ENCODE measurements at places on chromosomes 3 and 15.
A peak's percentile ranks its signal among the peaks of the same experiment; 100 is the strongest.

- DNase-seq, result no peak
These were observed 13.9 kb upstream of the OR5K2 start for GRCh38 chr3:98483626-98484025.

DNA sequence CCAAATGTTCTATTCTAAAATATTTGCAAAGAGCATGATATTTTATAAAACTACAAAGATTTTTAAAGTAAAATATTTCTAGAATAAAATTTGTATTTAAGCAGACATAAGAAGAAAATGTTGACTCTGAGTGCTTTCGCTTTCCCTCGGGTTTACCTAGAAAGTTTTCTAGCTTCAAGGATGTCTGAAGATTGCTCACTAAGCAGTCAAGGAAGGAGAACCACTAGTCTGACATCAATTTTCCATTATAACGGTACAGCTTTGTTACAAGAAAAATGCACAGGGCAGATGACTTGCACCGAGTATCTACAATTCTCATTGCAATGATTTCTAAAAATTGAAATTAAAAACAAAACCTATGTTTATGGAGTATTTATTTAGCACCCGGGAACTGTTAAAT lies 14.2 kb downstream of the GPR15 start:
- DNase-seq, result no peak

DNA sequence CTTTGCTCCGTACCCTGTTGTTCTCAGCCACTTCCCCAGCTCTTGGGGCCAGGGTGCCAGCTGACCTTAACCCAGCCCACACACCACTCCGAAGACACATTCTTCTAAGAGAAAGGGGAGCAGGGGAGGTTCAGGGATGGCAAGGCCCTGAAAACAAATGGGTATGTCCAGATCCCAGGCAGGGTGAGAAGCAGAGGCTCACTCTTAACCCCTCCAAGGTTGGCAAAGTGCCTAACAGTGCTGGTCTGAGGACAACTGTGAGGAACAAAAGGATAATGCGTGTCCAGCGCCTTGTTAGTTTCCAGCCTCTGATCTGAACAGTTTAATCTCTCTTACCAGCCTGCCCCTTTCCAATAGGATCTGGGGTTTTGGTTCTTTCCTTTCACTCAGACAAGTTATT lies 1.5 kb downstream of the TMEM44 start:
- DNase-seq, result no peak

- no peak for DNase-seq
These were observed 298.4 kb downstream of the FOXP1 start for GRCh38 chr3:71285086-71285485.

- DNase-seq, result no peak
These were observed 391.1 kb upstream of the MDFIC2 start for GRCh38 chr3:70703305-70704102.

- no peak for DNase-seq
These were observed 28.3 kb downstream of the AP3B2 start for GRCh38 chr15:82681371-82681770.

- no peak for DNase-seq
These were observed 1.9 kb downstream of the KLF13 start for GRCh38 chr15:31328428-31328968.

DNA sequence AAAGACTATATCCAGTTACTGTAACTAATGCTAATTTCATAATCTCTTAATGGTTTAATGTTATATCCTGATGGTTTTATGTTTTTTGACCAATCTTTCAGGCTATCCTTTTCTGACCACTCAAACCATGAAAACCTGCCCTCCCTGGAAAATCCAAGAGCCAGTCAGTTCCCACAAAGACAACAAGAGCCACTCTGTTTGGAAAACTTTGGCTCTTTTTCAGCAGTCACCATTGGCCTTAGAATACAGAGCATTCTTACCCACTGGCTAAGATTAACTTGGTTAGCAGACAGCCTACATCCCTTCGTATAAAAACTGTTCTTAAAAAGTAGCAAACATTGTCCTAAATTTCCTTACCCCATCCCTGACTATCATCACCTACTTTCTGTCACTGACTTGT lies 32.9 kb downstream of the ALCAM start:
- no peak for DNase-seq

- DNase-seq, result no peak
These were observed 903.6 kb downstream of the DIPK2A start for GRCh38 chr3:144875211-144875610.

- DNase-seq, result no peak
These were observed 61.4 kb downstream of the ZNF609 start for GRCh38 chr15:64521726-64522164.

- no peak for DNase-seq
These were observed 70.5 kb downstream of the ETV5 start for GRCh38 chr3:186038360-186038759.

- DNase-seq, result no peak
These were observed 30.3 kb upstream of the RNF7 start for GRCh38 chr3:141707741-141708203.

- no peak for DNase-seq
These were observed 451.1 kb upstream of the ATP11B start for GRCh38 chr3:182342252-182342651.

DNA sequence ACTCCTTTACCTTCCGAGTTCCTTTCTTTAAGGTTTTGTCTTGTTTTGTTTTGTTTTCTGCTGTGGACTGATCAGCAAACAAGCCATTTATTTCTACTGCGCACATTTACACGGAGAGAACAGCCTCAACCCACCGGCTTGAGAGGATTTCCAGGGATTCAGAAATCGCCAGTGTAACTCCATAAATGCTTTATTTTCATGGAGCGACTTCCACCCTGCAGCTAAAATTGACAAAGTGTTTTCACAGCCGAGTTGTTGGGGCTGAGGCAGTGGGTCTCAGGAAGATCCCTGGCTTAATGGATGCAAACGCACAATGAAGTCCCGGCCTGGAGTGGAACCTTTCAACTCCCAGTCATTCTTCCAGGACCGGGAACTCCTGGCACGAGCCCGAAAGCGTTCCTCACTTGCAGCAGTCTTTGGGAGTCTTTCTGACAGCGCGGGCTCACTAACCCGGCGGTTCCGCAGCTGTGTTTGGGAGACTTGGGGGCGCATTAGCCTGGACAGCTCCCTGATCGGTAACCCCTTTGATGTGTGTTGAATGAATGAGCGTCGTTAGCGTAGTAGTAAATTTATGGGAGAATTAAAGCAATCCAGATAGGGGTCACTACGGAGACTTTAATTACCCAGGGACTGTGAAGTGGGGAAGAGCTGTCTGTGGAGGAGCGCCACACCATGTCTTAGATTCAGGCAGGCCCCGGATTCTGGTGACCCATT lies 785 bp upstream of the MYRIP start:
- DNase-seq, result no peak

GRCh38 chr3:46314517-46314916 lies 39.4 kb upstream of the CCR2 start:
- DNase-seq, result no peak

- DNase-seq, result no peak
These were observed 493.7 kb upstream of the GOLIM4 start for GRCh38 chr3:168589376-168589775.

GRCh38 chr15:90203922-90204321 lies 2.8 kb downstream of the SEMA4B start:
- DNase-seq, result peak; percentile 11

DNA sequence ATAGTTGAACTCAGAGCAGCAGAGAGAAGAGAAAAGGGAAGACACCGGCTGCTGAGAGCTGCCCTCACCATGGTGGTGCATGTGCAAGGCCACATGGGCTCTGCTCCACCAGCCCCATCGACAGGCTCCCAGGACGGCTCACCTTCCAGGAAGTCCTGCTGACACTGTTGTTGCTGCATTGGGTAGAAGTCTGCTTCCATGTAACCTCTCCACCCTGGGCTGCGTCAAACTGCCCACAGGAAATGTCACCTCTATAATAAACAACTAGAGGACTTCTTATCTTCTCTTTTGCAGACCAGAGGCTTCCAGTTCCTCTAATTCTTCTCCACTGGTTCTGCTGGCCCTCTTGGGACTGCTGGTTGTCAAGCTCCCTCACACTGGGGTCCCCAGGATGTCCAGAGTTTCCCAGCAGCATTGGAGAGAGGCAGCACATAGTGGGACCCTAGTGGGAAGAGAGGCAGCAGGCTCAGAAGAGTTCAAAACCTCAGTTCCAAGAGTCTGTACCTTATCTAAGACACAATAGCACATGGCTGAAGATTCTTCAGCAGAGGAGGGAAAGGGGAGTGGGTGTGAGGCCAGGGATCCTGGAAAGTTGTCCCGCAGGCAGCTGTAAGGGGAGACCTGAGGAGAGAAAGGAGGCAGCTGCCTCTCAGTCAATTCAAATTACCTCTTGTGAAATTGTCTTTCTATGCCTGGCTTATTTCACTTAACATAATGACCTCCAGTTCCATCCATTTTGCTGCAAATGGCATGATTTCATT lies 5.8 kb upstream of the CCR3 start:
- DNase-seq, result no peak

DNA sequence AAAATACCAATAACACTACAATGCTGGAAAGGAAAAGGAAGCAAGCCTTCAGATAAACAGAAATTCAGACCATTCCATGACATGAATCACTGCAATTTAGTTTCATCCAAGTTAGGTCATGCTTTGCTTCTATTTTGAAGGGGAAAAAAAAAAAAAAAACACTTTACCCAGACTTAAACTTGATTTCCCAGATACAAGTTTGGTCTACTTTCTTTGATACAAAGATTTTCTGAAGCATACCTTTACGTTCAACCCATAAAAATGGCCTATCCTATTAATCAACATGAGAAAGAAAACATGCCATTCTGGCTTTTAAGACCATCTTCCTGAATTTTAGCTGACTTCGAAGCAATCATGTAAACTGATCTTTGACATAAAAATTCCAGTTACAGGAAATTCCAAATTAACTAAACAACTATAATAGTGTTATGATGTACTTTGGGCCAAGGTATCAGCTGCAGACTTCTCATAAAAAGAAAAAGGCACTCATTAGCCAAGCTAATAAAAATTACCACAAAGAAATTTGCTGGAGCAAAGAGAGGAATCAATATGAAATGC lies 12.6 kb downstream of the OSBPL10 start:
- DNase-seq, result no peak

DNA sequence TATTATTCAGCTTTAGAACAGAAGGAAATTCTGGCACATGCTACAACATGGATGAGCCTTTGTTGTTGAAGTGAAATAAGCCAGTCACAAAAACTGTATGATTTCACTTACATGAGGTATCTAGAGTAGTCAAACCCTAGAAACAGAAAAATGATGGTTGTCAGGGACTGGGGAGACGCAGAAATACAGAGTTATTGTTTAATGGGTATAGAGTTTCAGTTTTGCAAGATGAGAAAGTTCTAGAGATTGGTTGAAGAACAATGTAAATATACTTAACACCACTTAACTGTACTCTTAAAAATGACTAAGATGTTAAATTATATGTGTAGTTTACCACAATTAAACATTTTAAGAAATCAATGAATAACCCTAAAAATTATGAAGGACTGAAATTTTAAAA lies 15.8 kb downstream of the SPTSSB start:
- DNase-seq, result no peak

DNA sequence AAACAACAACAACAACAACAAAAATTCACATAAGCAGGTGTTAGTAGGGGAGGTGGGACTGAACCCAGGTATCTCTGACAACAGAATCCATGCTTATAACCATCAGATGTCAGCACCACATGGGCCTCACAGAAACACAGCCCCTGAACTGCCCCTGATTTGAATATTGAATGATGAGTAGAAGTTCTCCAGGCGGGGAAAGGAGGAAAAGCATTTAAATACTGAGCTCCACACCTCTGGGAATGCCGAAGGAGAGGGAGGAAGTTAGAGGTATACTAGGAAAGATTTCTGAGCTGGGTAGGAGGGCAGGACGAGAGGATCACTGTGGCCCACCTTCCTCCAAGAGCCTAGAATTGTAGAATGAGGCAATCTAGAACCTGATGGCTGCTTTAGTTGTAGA lies 31.9 kb upstream of the EIF4A2 start:
- DNase-seq, result no peak

- DNase-seq, result no peak
These were observed 20.0 kb downstream of the PLCL2 start for GRCh38 chr3:16904423-16905417.

DNA sequence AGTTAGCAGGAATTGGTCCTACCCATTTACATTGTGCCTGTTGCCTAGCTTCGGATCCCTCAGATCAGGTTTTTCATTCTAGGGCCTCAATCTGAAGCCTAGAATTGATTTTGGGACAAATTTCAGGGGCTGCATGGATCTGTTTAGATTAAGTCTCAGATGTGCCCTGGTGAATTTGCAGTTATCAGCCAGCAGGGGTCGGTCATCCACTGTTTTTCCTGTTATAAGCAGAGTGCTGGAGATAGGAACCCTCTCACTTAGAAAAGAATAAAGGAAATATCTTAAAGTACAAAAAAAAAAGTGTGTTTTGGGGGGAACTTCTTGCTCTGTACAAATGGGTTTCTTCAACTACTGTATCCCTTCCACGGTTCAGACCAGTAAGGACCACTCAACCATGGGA lies 212.5 kb downstream of the BCHE start:
- no peak for DNase-seq

- peak; percentile 22 for DNase-seq
These were observed 1.7 kb downstream of the RORA start for GRCh38 chr15:61227269-61227949.

DNA sequence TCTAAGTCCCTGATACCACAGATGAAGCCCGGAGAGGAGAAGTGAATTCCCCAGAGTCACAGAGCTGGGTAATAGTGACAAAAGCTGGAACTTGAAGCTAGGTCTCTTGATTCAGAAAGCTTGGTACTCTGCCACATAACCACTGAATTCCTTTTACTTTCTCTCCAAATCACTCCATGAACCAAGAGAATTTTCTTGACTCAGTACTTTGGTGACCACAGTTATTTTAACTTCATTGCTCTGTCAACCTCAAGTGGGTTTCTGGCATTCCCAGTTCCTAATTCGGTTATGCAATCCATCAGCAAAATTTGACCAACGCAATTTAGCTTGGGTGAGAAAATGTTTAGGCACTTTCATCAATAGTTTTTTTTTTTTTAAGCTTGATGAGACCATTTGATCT lies 61.0 kb upstream of the PPARG start:
- DNase-seq, result no peak

DNA sequence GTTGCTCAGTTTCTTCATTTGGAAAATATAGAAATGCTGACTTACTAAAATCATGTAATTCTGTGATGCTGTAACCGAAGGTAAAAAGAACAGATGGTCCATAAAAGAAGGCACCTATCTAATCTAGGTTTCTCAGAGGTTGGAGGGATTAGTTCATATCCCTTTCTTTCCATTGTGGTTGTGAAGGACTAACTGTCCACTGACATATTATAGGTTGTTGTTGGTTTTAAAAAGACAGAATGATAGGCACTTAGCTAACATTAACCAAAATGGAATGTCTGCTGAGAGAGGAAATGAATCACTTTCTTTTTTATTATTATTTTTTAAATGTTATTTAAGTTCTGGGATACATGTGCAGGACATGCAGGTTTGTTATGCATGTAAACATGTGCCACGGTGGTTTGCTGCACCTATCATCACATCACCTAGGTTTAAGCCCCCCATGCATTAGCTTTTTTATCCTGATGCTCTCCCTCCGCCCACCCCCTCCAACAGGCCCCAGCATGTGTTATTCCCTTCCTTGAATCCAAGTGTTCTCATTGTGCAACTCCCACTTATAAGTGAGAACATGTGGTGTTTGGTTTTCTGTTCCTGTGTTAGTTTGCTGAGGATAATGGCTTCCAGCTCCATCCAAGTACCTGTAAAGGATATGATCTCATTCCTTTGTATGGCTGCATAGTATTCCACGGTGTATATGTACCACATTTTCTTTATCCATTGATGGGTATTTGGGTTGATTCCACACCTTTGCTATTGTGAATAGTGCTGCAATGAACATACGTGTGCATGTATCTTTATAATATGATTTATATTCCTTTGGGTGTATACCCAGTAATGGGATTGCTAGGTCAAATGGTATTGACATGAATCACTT lies 45.8 kb downstream of the ALDH1A2 start:
- no peak for DNase-seq

Data from NCI-H1092 (cell line).